HFFc6 (cell line): ENCODE measurements at places on chromosomes 6 and 20.
A peak's percentile ranks its signal among the peaks of the same experiment; 100 is the strongest.

DNA sequence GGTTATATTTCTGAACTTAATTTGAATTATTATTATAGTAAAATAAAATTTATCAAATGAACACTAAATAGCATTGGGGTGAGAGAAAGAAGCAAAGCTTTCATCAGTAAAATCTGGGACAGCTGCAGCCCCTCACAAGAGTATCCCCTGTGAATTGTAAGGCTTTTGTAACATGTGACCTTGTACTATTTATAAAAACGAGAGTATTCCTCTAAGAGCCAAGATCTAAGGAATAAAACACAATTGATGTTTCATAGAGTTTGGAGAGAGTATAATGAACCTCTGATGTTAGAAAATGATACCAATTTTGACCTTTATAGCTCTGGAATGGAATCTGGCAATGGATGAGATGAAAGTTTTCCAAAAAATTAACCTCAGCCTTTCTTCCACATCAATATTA, 617.2 kb upstream of the ID4 start:
- H3K4me3 ChIP-seq: no peak overlapping the region
- H3K36me3 ChIP-seq: no peaks in the 10 kb centered on the region
- no peaks in the 10 kb centered on the region for H3K4me1 ChIP-seq
- no peak overlapping the region for H3K27ac ChIP-seq
- DNase-seq: no peak

DNA sequence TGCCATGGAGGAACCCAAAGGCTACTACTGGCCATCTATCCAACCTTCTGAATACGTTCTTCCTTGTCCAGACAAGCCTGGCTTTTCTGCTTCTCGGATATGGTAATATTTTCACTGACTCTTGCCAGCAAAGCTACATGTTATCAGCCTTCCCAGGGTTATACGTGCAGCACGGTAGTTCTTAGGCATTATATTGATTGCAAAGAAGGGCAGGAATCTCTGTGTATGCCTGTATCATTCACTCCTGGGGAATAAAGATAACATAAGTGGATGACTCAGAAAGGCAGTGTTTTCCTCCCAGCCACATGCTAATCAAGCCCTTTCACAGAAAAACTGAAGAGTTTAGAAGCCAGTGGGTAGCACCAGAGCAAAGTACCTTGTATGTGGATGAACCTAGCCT, 98.7 kb downstream of the ADGRG6 start:
- DNase-seq: no peak
- H3K4me3 ChIP-seq: no peak overlapping the region
- no peak overlapping the region for H3K27ac ChIP-seq
- H3K4me1 ChIP-seq: peaks cover 26% of the 10 kb centered on the region

DNA sequence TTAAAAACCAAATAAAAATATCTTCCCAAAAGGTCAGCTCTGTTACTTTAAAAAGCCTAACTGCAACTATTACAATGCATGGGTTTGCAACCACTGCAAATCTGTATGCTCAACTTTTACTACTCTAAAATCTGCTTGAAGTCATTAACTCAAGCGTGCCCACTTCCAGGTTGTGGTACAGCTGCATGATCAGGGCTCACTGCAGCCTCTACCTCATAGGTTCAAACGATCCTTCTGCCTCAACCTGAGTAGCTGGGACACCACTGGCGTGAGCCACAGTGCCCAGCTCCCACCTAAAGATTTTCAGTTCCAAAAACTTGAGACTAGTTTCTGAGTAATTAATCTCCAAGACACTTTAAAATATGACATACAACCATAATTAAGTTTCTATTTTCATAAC, 8.2 kb downstream of the DIDO1 start:
- no peaks in the 10 kb centered on the region; the same call in 1 of the 2 replicates for H3K36me3 ChIP-seq
- H3K4me1 ChIP-seq: peaks cover 71% of the 10 kb centered on the region
- DNase-seq: no peak
- H3K4me3 ChIP-seq: no peak overlapping the region

DNA sequence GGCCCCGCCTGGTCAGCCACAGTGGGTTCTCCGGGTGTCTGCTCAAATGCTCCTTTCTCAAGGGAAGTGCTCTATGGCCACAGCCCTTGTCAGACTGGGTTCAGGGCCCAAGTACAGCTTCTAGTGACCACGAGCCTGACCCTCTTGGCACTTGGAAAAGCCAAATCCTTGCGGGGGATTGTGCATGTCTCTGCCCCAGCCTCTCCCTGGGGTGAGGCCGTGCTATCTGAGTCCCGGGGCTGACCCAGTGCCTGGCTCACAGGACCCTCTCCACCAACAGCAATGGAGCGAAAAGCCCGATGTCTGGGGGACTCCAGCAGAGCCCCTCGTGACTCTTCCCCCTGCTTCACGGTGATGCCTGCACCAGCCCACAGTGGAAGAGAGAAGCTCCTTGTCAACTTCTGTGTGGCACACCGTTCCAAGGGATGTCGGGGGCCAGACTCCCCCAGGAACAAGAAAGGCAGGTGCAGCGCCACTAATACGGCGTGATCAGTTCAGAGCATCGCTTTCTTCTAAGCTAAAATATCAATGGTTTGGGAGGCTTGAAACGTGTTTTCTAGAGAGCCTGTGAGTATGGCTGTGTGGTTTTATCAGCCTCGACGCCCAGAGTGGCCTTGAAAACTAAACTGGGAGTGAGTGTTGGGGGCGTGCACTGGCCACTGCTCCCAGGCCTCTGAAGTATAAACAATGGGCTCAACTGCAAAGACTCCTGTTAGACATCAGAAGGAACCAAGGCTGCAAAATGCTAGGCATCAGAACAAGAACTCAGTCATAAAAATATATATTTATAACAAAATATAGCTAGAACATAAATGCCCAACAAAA, 51.9 kb downstream of the DLL1 start:
- no peak overlapping the region for H3K27ac ChIP-seq
- H3K4me3 ChIP-seq: no peak overlapping the region
- DNase-seq: no peak
- no peaks in the 10 kb centered on the region for H3K4me1 ChIP-seq
- H3K36me3 ChIP-seq: no peaks in the 10 kb centered on the region

GRCh38 chr20:46057856-46058598, 29.0 kb downstream of the SLC12A5 start:
- H3K4me3 ChIP-seq: peak overlapping the region; percentile 68
- peaks cover 6% of the 10 kb centered on the region; the same call in 1 of the 2 replicates for H3K4me1 ChIP-seq
- peaks cover 21% of the 10 kb centered on the region for H3K27me3 ChIP-seq
- peaks cover 6% of the 10 kb centered on the region; the same call in 1 of the 2 replicates for H3K36me3 ChIP-seq
- DNase-seq: peak; percentile 2
- H3K27ac ChIP-seq: no peak overlapping the region

- peaks cover 5% of the 10 kb centered on the region; the same call in 1 of the 2 replicates for H3K36me3 ChIP-seq
- H3K27me3 ChIP-seq: no peaks in the 10 kb centered on the region
- H3K4me3 ChIP-seq: peak overlapping the region; percentile 23; the same call in 1 of the 2 replicates
- peak; percentile 74 for DNase-seq
- H3K4me1 ChIP-seq: peaks cover 18% of the 10 kb centered on the region; the same call in 1 of the 2 replicates
Measured at GRCh38 chr6:119620846-119621555, 271.4 kb upstream of the MAN1A1 start.

DNA sequence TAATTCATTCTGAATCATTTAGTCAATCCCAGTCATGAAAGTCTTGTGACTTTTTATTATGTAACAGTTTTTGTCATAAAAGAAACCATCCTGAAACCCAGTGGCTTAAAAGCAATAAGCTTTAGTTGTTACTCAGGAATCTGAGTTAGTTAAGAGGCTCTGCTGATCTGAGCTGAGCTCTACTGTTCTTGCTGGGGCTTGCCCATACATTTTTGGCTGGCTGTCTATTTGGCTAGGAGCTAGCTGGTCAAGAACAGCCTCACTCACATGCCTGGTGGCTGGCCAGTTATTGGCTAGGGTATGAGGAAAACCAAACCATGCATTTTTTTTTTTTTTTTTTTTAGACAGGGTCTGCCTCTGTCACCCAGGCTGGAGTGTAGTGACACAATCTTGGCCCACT, 10.6 kb downstream of the TCF21 start:
- peaks cover 44% of the 10 kb centered on the region for H3K27me3 ChIP-seq
- DNase-seq: no peak
- no peaks in the 10 kb centered on the region for H3K4me1 ChIP-seq
- H3K36me3 ChIP-seq: no peaks in the 10 kb centered on the region
- H3K4me3 ChIP-seq: no peak overlapping the region
- H3K27ac ChIP-seq: no peak overlapping the region

GRCh38 chr20:34332262-34332920, 29.2 kb upstream of the AHCY start:
- H3K4me1 ChIP-seq: peaks cover 32% of the 10 kb centered on the region
- no peaks in the 10 kb centered on the region for H3K36me3 ChIP-seq
- H3K27me3 ChIP-seq: peaks cover 1% of the 10 kb centered on the region; the same call in 1 of the 2 replicates
- no peak overlapping the region for H3K27ac ChIP-seq

DNA sequence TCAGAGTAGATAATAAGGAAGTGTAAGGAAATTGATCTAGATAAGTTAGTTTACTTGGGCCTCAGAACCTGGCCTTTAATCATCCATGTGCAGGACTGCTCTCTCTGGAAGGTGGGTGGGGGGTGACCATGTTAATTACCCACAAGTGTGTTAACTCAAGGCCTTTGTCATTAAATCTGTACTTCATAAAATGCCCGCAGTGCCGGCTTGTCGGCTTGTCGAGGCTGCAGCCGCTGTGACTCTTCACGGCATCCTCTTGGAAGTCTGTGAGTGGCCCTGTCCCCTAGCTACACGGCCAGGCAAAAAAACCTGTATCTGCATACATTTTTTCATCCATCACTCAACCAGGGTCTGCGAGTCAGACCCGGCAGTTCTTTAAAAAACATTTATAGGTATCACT, 70.9 kb upstream of the ASCC3 start:
- H3K4me1 ChIP-seq: no peaks in the 10 kb centered on the region
- no peak for DNase-seq
- no peaks in the 10 kb centered on the region for H3K36me3 ChIP-seq
- H3K27me3 ChIP-seq: peaks cover 6% of the 10 kb centered on the region; the same call in 1 of the 2 replicates

GRCh38 chr6:145017516-145017915, 717.8 kb downstream of the EPM2A start:
- H3K4me1 ChIP-seq: peaks cover 48% of the 10 kb centered on the region
- H3K36me3 ChIP-seq: no peaks in the 10 kb centered on the region
- peak; percentile 9 for DNase-seq
- peak overlapping the region; percentile 35 for H3K27ac ChIP-seq
- H3K27me3 ChIP-seq: peaks cover 1% of the 10 kb centered on the region; the same call in 1 of the 2 replicates
- no peak overlapping the region; the same call in 1 of the 2 replicates for H3K4me3 ChIP-seq

- H3K27me3 ChIP-seq: no peaks in the 10 kb centered on the region; the same call in none of the 2 replicates
- no peak for DNase-seq
- H3K4me3 ChIP-seq: no peak overlapping the region
- peaks cover 9% of the 10 kb centered on the region; the same call in 1 of the 2 replicates for H3K4me1 ChIP-seq
Measured at GRCh38 chr6:157162766-157163433, 160.4 kb downstream of the TMEM242 start.

GRCh38 chr6:158387036-158387435, 74.8 kb downstream of the TULP4 start:
- no peak overlapping the region for H3K4me3 ChIP-seq
- H3K36me3 ChIP-seq: peaks cover 4% of the 10 kb centered on the region
- H3K4me1 ChIP-seq: peaks cover 21% of the 10 kb centered on the region

GRCh38 chr6:141218583-141218982, 914.1 kb upstream of the GJE1 start:
- no peaks in the 10 kb centered on the region for H3K27me3 ChIP-seq
- DNase-seq: no peak

DNA sequence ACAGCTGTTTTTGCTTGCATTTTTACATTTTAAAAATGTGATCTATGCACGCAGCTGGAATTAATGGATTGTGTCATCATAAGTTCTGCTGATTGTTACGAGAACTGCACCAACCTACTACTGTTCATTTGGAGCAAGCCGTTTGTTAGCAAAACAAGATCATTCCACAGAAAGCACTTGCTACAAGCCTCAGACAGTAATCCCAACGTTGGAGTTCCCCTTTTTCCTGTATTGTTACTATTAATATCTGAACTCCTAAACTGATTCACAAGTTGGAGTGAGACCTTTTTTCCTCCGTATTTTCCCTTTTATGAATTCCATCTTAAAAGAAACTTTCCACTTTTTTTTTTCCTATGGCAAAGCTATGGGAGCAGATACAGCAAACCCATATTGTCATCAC, 3.5 kb downstream of the TENT5A start:
- H3K36me3 ChIP-seq: peaks cover 63% of the 10 kb centered on the region
- DNase-seq: no peak
- peak overlapping the region; percentile 94 for H3K4me3 ChIP-seq
- peaks cover 62% of the 10 kb centered on the region for H3K4me1 ChIP-seq

GRCh38 chr6:47237196-47237595, 72.5 kb downstream of the TNFRSF21 start:
- no peak overlapping the region for H3K27ac ChIP-seq
- no peaks in the 10 kb centered on the region for H3K27me3 ChIP-seq
- H3K4me3 ChIP-seq: no peak overlapping the region
- no peaks in the 10 kb centered on the region for H3K36me3 ChIP-seq
- peaks cover 5% of the 10 kb centered on the region; the same call in 1 of the 2 replicates for H3K4me1 ChIP-seq
- DNase-seq: no peak

DNA sequence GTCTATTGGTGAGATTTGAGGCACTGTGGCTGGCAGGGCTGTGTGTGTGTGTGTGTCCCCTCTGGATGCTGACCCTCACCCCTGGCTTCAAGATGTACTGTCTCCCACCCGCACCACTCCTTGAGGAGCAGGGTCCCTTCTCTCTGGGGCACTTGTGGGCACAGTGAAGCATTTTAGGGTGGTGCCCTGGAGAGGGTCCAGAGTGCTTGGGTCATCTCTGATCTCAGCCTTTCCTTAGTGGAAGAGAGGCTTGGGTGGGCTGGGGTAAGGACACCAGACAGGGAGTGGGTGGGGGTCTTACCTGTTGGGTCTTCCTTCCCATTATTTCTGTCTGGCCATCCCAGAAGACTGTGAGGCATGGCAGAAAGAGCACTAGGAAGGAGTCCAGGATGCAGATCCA, 66.1 kb downstream of the EFCAB8 start:
- no peak overlapping the region for H3K27ac ChIP-seq
- H3K4me1 ChIP-seq: no peaks in the 10 kb centered on the region
- peaks cover 32% of the 10 kb centered on the region for H3K27me3 ChIP-seq
- H3K36me3 ChIP-seq: no peaks in the 10 kb centered on the region

GRCh38 chr6:40413239-40413638, 173.9 kb downstream of the LRFN2 start:
- no peaks in the 10 kb centered on the region for H3K4me1 ChIP-seq
- no peak overlapping the region for H3K27ac ChIP-seq
- no peak for DNase-seq
- H3K4me3 ChIP-seq: no peak overlapping the region

GRCh38 chr20:30811885-30812671, 445.4 kb upstream of the DEFB115 start:
- H3K4me3 ChIP-seq: no peak overlapping the region
- H3K27ac ChIP-seq: no peak overlapping the region
- H3K36me3 ChIP-seq: peaks cover 14% of the 10 kb centered on the region
- H3K4me1 ChIP-seq: no peaks in the 10 kb centered on the region
- peaks cover 14% of the 10 kb centered on the region for H3K27me3 ChIP-seq

GRCh38 chr6:31585491-31585890, 586 bp upstream of the LST1 start:
- no peaks in the 10 kb centered on the region for H3K36me3 ChIP-seq
- peaks cover 25% of the 10 kb centered on the region for H3K4me1 ChIP-seq
- DNase-seq: peak; percentile 25
- no peaks in the 10 kb centered on the region for H3K27me3 ChIP-seq

DNA sequence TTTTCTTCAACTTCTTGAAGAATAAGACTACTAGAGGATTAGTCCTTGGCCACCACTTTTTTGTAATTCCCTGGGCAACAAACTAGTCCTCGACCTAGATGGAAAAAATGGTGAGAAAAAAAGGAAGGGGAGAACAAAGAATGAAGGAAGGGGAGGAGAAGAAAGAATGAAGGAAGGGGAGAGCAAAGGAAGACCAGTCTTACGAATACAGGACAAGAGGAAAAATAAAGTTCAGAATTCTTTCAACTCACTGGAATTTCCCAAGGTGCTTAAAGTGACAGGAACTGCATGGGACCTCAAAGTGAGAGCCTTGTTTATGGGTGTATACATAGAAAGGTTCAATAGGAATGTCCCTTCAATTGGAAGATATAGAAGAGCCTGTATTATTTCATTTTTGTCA, 509.3 kb upstream of the JARID2 start:
- no peak for DNase-seq
- H3K36me3 ChIP-seq: peaks cover 26% of the 10 kb centered on the region
- H3K4me1 ChIP-seq: peaks cover 53% of the 10 kb centered on the region
